CD4-positive, alpha-beta T cell treated with Interleukin-4 for 4 hours (primary cell): ENCODE measurements at places on chromosomes 12 and 14.

GRCh38 chr12:119005085-119005484, 23.7 kb downstream of the SRRM4 start:
- DNase-seq = no peak

GRCh38 chr12:115672506-115673080, 604.9 kb downstream of the MED13L start:
- no peak for DNase-seq

DNA sequence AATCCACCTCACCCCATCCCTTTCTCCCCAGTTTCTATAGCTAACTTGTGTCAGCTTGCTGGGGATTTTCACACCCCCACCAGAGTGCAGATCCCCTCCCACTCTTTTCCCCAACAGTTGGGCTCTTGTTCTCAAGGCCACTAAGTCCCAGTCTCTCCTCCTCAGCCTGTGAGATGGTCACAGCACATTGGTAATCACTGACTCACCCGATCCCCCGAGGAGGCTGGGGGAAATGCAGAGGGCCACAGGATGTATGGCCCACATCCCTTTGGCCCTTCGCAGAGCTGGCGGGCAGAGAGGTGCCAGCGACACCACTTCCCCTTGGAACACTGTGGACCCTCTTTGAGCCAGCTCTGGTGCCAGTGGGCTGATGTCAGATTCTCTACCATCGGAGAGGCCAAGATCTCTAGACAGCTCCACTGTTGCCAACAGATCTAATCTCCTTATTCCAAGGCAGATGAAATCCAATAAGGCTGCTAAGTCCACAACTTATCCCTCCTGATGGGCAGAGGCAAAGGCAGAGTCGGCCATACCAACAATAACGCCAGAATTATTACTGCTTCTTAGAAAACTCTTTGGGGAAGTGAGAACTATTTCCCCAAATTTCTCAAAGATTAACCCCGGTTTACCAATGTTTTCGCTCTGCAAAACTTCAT, 1.6 kb downstream of the FMNL3 start:
- peak; percentile 17 for DNase-seq

DNA sequence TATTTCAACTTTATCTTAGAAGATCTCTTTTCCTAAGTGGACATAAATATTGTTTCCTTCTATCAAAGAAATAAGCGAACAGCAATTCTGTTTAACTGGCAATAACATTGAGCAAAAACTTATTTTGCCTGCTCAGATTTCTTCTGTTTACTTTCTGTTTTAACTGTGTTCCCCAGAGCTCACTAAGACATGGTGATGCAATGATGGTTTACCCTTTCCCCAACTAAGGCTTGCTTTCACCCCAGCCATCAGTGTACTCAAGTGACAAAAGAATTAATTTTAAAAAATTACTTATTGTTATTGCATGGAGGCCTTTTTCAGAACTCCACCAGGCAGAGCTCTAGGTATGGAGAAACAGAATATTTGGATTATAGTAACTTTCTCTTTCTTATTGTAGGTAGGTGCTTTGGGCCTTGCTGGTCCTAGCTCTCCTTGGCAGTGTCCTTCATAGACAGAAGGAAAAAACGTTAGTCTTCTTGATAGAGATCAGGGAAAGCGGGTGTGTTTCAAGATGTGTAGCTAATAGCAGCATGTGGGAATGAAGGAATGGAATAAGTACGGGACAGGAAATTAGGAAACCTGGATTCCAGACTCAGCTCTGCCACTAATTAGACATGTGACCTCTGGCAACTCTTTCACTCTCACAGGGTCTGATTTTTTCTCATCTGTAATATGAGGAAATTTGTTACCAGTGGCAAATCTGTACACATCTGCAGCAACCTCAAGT, 14.6 kb upstream of the DDHD1 start:
- DNase-seq = no peak

GRCh38 chr12:88237954-88238353, 95.8 kb downstream of the TMTC3 start:
- no peak for DNase-seq

GRCh38 chr14:106343626-106344025, 817.2 kb downstream of the TMEM121 start:
- no peak for DNase-seq

- no peak for DNase-seq
These were observed 461.4 kb downstream of the ZFP36L1 start for GRCh38 chr14:68331426-68331825.

- peak; percentile 80 for DNase-seq
These were observed 18.8 kb downstream of the BCL11B start for GRCh38 chr14:99252940-99253868.

DNA sequence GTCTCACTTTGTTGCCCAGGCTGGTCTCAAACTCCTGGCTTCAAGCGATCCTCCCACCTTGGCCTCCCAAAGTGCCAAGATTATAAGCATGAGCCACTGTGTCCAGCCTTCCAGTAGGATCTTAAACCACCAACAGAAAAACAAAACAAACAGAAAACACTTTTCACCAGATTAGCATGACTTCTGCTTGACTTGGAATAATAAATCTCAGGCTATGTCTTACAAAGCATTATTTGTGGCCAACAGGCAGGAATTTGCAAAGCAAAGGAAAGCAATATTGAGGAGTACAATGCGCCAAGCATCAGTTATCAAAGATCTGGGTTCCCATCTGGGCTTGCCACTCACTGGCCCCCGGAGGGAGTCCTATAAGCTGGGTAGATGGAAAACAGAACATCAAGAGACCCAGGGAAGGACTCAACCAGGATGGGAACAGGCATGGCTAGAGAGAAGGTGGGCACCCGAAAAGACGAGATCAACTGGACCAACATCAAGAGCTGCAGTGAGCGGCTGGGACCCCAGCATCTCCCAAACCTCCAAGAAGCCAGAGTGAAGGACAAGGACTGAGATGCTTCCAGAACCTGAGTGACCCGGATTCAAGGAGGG, 101.2 kb downstream of the TMEM30B start:
- no peak for DNase-seq

- peak; percentile 45 for DNase-seq
These were observed at the start of gene SYNE3 for GRCh38 chr14:95516554-95517181. SYNE3 (minus strand) TSS chr14:95516650; CDS start chr14:95475821, 40,829 bp downstream.

DNA sequence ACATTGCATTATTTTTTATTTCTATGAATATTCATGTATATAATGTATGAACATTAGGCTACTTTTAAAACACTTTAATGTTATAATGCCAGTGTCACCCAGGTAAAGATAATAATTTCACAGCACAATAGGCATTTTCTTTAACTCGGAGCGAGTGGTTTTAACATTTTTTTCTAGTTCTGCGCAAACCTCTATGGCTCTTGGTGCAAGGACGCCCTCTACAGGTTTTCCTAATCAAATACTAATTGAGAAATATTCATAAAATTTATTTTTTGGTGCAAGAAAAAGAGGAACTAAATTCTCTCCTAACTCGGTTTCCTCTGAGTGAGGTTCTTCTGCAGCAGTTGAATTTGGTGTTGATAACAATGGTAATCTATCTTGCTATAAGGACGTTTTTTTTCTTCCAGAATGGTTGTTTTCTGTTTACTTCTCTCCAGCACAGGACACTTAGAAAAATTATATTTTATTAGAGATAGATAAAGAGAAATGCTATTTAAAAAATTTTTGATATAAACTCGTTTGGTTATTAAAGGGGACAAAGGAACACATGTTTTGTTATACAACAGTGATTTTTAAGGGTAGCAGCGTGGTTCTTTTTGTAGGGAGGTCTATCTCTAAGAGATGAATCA, 2.4 kb upstream of the WIF1 start:
- DNase-seq = peak; percentile 13

- no peak for DNase-seq
These were observed 18.9 kb upstream of the CEBPE start for GRCh38 chr14:23137813-23138535.

DNA sequence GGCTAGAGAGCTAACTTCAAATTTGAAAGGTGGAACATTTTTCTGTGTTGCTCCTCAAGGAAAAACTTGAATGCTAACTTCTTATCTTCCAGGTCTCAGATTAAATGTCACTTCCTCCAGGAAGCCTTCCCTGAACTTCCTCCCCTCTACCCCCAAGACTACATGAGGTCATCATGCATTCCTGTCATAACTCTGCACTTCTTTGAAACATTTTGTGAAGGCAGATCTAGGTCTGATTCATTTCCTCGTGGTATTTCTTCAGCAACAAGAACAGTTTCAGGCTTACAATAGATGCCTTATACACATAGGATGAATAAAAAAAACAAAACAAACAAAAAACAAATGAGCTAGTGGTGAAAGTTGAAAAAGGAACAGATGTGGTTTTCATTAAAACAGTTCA, 97.1 kb upstream of the SRRM4 start:
- no peak for DNase-seq

DNA sequence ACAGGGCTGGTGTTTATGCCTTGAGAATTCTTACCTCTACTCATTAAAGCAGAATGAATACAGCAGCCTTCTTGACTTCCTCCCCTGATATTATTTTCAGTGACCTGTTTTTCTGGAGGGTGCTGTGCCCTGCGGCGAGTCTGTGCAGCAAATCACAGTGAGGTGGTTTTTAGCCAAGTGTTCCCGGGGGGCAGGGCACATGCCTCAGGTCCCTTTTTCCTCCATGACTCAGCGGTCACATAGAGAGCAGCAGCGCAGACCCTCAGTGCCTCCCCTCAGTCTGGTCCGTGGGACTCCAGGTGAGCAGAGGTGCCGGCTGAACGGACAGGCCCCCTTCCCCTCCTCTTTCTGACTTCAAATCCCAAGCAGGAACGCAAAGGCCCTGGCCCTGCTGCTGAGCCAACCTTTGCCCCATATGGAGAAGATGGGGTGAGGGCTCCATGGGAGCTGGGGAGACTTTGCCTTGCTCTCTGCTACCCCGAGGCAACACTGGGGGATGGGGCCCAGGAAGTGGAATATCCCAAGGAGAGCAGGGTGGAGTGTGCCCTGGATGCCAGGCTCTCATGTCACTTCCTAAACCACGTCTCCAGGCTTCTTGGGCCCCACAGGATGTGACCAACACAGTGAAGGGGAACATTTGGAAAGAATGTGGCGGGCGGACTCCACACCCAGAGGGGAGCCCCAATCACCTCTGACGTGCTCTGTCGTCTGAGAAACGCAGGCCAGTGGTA, 90.0 kb downstream of the DHRS2 start:
- DNase-seq = no peak

DNA sequence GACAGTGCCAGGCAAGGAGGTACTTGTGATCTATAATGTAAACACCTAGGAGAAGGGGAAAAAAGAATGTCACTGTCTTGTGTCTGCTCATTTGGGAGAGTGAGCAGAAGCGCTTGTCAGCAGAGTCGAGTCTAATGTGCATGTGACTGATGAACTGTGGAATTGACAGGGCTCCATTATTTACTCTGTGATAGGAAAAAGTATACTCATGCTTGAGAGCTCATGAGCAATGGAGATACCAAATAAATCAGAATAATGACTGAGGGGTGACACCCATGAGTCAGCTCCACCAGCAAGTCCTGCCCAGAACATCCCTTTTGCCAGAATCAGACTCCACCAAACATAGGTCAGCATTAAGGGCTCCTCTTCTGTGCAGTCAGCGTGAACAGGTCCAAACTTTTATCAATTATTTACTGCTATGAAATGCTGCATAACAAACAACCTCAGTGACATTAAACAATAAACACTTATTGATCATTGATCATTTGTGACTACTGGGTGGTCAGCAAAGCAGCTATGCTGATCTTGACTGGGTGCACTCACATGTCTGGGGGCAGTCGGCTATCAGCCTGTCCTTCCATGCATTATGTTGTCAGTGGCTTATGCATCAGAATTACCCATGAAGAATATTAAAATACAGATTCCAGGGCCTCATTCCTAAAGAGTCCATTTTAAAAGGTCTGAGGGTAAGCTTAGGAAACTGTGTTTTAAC, 29.2 kb upstream of the WSCD2 start:
- no peak for DNase-seq

DNA sequence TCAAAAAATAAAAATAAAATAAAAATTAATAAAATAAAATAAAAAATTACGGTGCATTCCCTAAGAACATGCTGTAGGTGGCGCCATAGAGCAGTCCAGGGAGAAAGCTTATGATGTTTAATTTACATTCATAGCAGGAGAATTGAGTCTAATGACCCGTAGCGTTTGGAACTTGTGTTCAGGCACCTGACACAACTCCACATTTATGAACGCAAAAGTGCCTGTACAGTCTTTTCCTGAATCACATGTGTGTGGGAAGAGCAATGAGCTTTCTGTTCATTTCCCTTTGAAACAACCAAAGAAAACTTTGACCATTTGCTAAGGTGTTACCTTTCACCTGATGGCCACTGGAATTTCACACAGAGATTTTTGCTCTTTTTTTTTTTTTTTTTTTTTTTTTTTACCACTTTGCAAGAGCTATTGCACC, 60.6 kb upstream of the KCNA1 start:
- peak; percentile 41 for DNase-seq

DNA sequence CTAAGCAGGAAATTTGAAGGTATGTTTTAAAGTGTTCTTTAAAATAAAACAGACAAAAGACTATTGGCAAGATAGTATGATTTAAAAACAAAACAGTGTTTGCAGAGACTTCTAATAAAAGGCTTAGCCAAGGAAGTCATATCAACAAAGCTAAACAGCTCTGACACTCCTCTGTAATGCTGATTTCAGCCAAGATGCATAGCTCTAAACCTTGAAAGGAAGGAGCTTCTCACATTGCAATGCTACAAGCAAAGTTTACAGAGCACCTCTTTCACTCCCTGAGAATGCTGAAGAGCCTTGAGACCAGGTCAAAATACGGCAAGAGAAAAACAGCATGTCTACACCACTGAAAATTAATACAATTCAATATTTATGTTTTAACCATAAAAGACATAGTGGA, 51.8 kb downstream of the PARP11 start:
- no peak for DNase-seq

GRCh38 chr14:28264306-28264705, 502.3 kb upstream of the FOXG1 start:
- no peak for DNase-seq

DNA sequence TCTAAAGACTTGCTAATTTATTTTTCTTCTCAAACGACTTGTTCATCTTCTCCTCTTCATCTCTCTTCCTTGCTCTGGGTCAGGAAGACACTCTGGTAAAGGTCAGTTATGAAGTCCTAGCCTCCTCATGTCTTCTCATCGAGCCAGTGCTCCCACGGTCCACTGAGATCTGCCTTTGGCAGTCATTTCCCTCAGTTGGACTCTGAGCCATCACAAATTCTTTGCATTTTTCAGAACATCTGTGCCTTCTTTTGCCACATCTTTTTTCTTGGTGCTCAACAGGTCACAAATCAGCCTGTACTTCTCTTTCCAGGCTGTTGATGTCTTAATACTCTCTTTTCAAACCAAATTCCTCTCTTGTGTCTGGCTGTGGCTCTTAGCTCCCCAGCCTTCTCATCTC, 49.7 kb downstream of the IGF1 start:
- no peak for DNase-seq

- DNase-seq = peak; percentile 35
These were observed 28.2 kb downstream of the WBP11 start for GRCh38 chr12:14774906-14775635.

DNA sequence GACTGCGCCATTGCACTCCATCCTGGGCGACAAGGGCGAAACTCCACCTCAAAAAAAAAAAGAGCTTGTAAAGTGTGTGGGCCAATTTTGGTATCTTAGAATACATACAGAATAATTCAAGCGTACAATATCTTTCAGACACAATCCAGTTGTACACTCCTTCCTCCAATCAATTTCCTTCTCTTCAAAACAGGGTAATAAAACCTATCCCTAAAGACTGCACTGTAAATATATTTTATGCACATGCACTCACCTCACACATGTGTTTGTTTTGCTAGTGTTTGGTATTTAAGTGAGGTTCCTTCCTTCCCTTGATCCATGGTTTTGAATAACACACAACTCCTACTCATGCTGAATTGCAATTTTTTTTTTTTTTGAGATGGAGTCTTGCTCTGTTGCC, 125.9 kb downstream of the PRICKLE1 start:
- no peak for DNase-seq
